ENCODE measurements at places on chromosomes 2 and 18. TPM values are rescaled to one million over a fixed set of nuclear protein-coding genes. Genes with fewer than 3 reads are reported as not detected.

CNNM3 gene
- 10.2 TPM for total RNA-seq

FSHR gene
- not detected for total RNA-seq

CGREF1 gene
- total RNA-seq = 22.7 TPM

CRYGC gene
- total RNA-seq = not detected

ALPG gene
- total RNA-seq = not detected

TNFRSF11A gene
- total RNA-seq = 1.8 TPM

CDH2 gene
- total RNA-seq = 110 TPM

Measured in spinal cord (tissue), 10 donors.